ENCODE measurements at places on chromosomes 4 and X.
A peak's percentile ranks its signal among the peaks of the same experiment; 100 is the strongest.

- no peaks in the 10 kb centered on the region for H3K36me3 ChIP-seq
- no peaks in the 10 kb centered on the region for H3K27me3 ChIP-seq
- H3K4me1 ChIP-seq, result no peaks in the 10 kb centered on the region
- DNase-seq, result no peak
- H3K4me3 ChIP-seq, result no peak overlapping the region
Measured at GRCh38 chr4:128601991-128602695, 207.4 kb upstream of the JADE1 start.

DNA sequence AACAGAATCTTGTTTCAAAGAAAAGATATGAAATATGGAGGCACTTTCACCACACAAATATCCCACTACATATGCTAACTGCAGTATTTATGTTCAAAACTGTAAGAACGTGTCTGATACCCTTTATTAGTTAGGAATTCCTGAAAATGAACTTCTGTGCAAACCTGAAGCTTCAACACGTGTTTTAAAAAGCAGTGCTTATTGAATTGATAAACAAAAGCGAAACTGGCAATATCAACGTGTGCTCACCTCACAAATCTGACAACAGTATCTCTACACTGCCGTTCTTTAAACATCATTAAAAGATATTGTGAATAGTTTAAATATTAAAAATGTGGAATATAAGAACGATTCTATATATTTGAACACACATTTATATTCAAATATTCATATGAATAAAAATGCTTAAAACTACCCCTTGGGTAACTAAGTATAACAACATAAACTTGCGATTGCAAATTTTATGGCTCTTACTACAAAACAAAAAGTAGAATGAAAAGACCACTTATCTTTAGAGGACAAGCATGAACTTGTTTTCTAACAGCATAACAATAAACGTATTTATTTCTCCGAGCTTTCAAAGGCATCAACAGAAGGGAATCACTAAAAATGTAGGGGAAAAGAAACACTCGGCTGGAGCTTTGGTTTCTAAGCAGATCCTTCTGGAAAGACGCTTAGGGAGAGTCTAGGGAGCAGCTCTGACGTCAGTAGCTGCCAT is at the start of gene LRP2BP:
TSS of gene LRP2BP (minus strand) at position 687 of the 718 bp plus-strand sequence. CDS start 17,738 bp downstream, outside the sequence.
- H3K4me1 ChIP-seq, result peaks cover 11% of the 10 kb centered on the region
- H3K4me3 ChIP-seq, result peak within 1 kb of the TSS; percentile 88
- DNase-seq, result peak; percentile 56

GRCh38 chrX:6770936-6771335 is 236.0 kb upstream of the VCX3A start:
- H3K27me3 ChIP-seq, result no peaks in the 10 kb centered on the region
- no peak overlapping the region for H3K27ac ChIP-seq
- H3K4me3 ChIP-seq, result no peak overlapping the region
- H3K4me1 ChIP-seq, result no peaks in the 10 kb centered on the region

GRCh38 chr4:54784161-54784671 is 126.5 kb downstream of the KIT start:
- H3K4me1 ChIP-seq, result no peaks in the 10 kb centered on the region
- no peak for DNase-seq
- H3K27me3 ChIP-seq, result no peaks in the 10 kb centered on the region
- no peaks in the 10 kb centered on the region for H3K36me3 ChIP-seq
- H3K4me3 ChIP-seq, result no peak overlapping the region

All from CD4-positive, alpha-beta T cell (primary cell).